ENCODE measurements at places on chromosomes 11 and 22.

DNA sequence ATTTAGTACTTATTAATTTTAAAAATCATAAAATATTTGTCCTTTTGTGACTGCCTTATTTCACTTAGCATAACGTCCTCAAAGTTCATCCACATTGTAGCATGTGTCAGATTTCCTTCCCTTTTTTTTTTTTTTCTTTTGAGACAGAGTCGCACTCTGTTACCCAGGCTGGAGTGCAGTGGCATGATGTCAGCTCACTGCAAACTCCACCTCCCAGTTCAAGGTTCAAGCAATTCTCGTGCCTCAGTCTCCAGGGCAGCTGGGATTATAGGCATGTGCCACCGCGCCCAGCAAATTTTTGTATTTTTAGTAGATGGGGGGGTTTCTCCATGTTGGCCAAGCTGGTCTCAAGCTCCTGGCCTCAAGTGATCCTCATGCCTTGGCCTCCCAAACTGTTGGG is 10.6 kb downstream of the RAB6A start:
- no peak for DNase-seq

GRCh38 chr22:39039306-39040126 is 1.1 kb upstream of the APOBEC3F start:
- DNase-seq, result no peak

GRCh38 chr11:134276396-134277182 is 410 bp downstream of the GLB1L3 start:
- no peak for DNase-seq

DNA sequence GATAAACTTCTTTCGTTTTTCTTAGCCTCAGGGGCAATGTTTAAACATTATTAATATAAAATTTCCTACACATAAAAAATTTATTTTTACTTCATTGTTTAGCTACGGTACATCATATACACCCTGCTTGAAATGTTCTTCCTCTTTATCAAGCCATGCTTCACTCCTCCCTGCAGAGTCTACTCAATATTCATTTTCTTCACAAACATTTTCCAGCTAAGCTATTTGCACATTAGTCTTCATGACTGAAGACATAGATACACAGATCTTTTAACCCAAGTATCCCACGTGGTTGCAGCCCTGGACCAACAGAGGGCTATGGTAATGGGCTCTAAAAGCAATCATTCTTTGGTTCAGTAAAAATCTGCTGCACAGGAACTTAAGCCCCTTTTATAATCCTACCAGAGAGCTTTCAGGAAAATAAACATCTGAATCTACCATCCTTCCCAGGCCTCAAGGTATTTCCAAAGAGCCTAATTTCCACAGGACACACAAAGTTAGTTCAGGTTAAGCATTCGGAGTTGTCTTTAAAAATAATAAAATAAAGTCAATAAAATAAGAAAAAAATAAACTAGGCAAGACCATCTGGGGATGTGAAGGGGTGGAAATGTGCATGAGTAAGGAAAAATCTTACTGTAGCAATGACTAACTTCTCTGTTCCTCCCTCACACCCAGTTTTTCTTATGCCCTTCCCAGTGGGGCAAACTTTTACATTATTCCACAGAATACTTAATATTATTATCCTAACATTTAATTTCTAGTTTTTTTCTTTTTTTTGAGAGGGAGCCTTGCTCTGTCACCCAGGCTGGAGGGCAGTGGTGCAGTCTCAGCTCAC is 21.6 kb upstream of the OR6X1 start:
- no peak for DNase-seq

DNA sequence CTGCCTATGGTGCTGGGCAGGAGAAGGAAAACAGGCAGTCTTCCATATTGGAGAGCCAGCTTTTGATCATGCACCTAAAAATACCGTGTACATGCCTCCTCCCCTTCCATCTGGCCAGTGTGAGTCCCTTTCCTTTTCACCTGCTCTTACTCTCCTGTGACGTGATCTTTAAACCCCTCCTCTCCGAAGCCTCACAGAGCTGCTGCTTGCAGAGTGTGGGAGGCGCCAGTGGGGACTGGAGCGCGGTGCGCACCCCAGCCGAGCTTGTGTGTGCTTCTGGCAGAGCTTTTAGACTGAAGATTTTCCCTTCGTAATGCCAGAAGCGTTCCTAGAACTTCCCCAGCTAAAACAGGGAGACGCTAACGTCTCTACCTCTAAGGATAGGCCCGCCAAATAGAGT is 29.8 kb downstream of the MUC6 start:
- DNase-seq, result no peak

- no peak for DNase-seq
These were observed 105.5 kb downstream of the KCNC1 start for GRCh38 chr11:17840101-17840548.

DNA sequence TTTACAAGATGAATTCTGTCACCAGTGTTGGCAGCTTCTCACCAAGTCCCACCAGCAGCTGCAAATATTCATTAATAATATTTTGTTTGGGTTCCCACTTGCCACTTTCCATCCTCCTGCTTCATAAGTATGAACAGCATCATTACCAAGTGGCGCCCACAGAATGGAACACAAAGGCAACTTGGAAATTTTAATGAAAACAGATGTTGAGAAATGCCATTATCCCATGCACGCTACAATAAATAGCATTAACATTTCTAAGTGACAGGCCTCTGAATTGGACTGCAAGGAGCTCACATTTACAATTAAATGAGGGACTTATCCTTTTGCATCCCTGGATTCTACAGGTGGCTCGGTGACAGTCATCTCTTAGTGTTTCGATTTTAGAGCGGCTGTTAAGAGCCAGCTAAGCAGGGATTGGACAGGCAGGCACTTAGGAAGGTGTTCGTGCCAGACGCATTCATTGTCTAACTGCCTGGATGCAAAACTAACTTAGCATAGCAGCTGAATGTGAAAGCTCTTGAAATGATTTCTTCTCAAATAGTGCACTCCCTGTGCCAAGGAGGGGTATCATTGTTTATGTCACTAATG is 170.3 kb downstream of the KIRREL3 start:
- no peak for DNase-seq

DNA sequence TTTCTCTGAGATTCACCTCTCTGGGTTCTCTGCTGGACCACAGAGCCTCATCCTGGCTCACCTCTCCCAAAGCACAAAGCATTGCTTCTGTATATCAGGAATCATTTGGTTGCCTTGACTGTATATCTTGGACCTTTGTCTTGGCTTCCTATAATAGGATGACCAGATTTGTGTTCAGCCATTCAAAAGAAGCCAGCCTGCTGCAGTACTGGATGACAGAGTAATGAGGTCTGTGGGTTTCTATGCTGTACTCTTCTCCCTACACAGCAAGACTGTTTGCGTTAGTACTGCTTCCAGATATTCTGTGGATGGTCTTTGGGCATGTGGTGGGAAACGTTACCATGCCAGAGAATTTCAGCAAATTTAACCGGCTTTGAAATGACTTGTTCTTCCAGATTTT is 39.8 kb downstream of the ARFGAP2 start:
- DNase-seq, result no peak

DNA sequence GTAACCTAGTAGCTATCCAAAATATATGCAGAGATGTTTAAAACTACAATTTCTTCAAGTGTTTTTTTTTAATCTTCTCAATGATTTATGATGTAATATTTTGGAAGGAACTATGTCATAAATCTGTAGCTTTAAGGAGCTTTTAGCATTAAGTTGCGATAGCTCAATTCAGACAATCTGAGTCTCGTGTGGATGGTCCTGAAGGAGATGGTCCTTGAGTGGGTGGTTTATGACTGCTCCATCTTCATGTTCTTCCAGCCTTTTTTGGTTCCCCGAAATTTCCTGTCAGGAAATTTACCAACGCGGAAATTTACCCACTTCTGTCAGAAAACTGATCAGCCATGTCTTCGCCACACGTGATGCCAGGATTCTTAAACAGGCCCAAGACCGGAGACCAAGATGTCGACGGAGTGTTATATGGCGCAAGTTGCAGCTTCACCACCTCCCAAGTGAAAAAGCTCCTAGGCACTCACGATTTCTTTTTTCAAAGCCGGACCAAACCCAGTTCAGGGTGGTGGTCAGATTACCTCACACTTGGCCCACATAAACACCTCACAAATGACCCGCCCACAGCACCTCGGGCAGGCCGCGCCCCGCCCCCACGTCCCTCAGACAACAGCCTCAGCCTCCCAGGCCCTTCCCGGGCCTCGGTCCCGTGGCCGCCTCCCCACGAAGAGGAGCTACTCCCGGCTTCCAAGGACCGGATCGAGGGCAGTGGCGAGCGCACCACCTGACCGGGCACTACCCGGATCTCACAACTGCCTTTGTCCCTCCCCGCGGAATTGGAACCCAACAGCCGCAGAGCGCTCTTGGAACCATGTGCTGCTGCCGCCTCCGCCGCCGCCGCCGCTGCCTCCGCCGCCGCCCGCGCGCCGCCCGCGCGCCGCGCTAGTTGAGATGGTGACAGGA is at the start of gene MORC2:
Gene MORC2 (minus strand): TSS at position 760 of the 909 bp plus-strand sequence. CDS start 885 bp downstream, outside the sequence.
- no peak for DNase-seq

DNA sequence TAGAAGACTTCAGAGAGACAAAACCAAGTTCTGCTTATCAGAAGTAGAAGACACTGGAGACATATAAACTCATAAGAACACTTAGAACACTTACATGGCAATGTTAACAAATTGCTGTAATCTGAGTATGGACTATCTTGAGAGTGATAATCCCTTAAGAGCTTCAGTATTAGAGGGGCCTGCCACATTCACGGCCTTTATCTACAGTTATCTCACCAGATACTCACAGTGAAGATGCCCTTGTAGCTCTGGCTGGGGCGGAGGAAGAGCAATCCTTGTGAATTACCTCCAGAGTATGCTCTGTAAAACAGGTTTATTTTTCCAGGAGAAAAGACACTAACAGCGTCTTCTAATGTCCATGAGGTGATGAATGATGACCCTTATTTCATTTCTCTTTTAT is 762.8 kb downstream of the FAM181B start:
- DNase-seq, result no peak

GRCh38 chr11:5666402-5666793 is 18.5 kb downstream of the TRIM5 start:
- DNase-seq, result no peak

GRCh38 chr11:34758262-34758661 is 137.4 kb downstream of the EHF start:
- no peak for DNase-seq

- no peak for DNase-seq
These were observed 28.8 kb downstream of the TBX1 start for GRCh38 chr22:19789406-19789805.

- no peak for DNase-seq
These were observed 44.4 kb downstream of the C11orf96 start for GRCh38 chr11:43986881-43987280.

GRCh38 chr11:32428665-32429303 is 6.6 kb downstream of the WT1 start:
- no peak for DNase-seq

DNA sequence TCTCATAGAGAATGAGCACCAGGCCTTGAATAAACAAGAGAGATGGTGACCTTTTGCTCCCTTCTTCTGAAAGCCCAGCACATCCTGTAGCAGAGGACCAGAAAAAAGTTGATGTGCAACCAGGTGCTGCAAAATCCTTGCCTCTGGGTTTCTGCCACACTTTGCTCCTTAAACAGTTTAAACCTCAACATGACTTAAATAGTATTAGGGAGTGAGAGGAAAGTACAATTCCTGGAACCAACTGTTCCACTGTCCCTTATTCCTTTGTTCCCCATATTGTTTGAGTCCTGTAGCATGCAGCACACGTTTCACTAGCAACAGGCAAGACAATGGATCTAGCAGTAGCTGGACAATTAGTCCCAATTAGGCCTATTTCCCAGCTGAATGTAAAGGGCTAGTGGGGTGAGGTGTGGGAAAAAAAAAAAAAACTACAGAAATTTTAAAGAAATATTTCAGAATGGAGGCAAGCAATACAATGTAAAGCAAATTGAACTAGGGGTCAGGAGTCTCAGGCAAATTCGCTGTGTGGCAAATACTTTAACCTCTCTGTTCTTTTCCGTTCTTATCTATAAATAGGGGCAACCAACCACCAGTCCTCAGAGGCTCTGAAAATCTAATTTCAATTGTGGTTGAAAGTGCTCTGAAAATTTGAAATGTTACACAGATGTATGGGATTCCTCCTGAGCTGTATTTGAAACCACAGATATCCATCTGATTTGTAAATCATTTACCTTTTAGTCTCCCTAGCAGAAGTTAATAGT is 6.6 kb downstream of the MPPED2 start:
- no peak for DNase-seq

DNA sequence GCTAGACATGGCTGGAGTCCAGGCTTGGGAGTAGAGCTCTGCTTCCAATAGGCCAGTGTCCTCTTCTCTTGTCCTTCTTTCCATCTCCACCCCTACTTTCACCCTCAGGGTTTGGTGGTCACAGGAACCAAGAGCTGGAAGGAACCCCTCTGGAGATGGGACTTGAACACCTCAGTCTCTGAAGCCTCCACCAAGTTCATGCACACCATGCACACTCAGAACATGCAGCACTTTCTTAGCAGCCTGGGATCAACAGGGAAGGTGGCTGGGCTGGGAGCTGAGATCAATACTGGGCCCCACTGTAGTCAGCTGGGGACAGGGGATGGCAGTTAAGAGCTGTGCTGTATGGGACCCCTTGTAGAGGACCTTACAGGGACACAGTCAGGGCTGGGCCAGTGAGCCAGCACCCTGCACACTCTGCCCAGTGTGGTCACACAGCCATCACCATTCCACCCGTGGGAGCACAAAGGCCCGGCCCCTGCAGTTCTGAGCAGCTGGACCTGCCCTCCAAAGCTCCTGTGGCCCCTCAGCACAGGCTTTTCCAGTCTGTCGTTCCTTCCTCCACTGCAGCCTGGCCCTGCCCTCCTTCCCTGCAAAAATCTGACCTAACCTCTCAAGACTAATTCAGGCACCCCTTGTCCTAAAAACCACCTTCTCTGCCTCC is 47.7 kb downstream of the GAB4 start:
- DNase-seq, result no peak

DNA sequence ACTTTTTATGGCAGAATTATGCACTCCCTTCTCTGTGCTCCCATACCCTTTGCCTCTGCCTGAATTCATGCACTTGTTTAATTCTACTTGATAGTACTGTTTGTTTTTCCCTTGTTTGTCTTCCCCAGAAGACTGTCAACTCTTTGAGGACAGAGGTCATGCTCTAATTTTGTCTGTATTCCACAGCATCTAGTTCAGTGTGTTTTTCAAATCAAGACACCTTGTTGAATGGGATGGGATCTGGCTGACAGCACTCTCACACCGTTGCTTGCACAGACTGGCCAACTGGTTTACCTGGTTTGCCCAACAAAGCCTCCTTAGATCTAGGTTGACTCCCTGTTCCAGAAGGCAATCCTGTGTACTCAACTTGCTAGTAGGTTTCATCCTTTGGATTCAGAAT is 121.2 kb upstream of the TIMP3 start:
- no peak for DNase-seq

GRCh38 chr11:35180317-35181233 is 41.6 kb downstream of the CD44 start:
- DNase-seq, result no peak

GRCh38 chr11:64801158-64801464 is 1.9 kb downstream of the MAP4K2 start:
- no peak for DNase-seq
